T-helper 9 cell (primary cell): ENCODE measurements at places on chromosomes 16 and 17.

- no peak for DNase-seq
Observed at GRCh38 chr17:28045304-28045703, 2.8 kb downstream of the NLK start.

- DNase-seq = no peak
Observed at GRCh38 chr16:84031556-84031955, 11.0 kb downstream of the SLC38A8 start.

GRCh38 chr16:69726313-69727060 lies at the start of gene NQO1:
TSS of gene NQO1 (minus strand) at chr16:69726560. CDS start at chr16:69726439, 121 bp downstream.
- DNase-seq = peak; percentile 66

- DNase-seq = no peak
Observed at GRCh38 chr17:75897160-75898019, 639 bp upstream of the TRIM65 start.

DNA sequence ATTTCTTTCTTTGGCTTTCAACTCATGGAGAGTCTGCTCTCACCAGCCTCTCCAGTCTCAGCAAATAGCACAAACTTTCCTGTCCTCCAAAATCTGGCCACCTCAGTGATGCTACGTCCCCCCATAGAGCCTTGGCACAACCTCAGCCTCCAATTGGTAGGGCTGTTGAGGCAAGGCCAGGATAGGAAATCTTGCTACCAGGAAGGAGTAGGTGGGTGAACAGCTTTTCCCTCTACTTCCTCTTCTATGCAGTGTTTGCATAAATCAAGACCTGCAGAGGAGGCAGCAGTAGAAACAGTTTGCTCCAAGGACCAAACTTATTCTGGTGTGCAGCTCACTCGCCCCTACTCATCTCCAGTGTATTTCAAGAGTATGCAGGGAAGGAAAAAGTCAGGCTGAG lies 701 bp upstream of the DPEP2 start:
- DNase-seq = no peak

DNA sequence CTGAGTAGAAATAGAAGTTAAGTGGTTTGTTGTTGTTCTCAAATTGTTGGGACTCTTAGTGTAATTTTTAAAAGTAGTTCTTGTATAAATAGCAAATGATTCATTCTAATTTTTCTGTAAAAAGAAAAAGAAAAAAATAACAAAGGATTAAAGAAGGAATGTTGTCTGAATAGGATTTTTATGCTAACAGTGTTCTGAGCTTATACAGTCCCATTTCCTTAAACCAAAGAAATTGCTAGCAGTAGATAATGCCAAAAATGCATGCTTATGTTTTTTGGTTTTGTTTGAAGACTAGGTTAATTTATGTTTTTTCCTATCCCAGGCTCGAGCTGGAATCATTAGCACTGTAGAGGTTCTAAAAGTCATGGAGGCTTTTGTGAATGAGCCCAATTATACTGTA lies 44.7 kb upstream of the KPNB1 start:
- DNase-seq = no peak

- DNase-seq = no peak
Observed at GRCh38 chr16:873243-873661, 72.7 kb upstream of the GNG13 start.

DNA sequence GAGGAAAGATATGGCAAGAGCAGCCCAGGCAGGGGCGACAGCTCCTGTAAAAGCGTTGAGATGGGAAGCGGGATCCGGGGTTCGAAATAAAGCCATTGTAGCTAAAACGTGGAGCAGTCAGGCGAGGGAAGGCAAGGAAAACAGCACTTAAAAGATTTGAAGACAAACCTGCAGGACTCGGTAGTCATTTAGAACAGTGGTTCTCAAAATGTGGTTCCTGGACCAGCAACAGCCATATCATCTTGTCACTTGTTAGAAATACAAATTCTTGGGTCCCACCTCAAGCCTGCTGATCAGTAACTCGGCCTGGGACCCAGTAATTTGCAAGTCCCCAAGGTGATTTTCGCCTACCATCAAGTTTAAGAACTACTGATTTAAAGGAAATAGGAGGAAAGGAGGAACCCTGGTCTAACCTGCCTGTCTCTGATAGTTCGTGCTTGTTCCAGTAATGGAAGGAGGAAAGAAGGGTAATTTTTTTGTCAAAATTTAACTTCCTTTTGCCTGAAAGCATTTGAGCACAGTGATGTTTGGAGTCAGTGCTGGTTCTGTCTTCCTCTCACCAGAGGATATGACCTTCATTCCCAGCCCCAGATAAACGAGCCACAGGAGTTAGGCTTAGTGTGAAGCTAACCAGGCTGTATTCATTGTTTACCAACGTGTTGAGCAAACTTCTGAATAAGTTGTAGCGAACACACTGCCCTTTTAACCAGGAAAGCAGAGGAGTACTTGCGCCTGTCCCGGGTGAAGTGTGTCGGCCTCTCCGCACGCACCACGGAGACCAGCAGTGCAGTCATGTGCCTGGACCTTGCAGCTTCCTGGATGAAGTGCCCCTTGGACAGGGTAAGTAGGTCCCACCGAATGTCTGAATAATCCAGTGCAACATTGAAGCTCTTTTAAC lies 1.1 kb downstream of the ORC6 start:
- no peak for DNase-seq

DNA sequence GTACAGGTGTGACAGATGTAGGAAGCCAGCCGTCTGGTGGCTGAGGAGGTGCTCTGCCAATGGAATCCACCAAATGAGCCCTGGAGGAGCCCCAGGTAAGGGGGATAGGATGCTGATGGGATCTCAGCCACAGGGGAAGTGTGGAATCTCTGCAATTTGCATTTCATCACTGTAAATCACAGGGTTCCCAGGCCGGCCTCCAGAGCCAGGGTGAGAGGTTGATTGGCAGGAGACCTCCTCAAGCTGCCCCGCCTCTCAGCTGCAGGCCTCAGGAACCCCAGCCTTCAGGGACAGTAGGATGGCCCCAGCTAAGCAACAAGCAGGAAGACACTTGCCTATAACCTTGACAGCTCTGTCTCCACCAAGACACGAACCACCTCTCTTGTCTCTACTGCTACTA lies 39.4 kb downstream of the RTN4RL1 start:
- no peak for DNase-seq
